A549 treated with dexamethasone at 1 μM for 4 hours (cell line): ENCODE measurements at places on chromosomes 2 and 18. TPM values are rescaled to one million over a fixed set of nuclear protein-coding genes. Genes with fewer than 3 reads are reported as not detected.

DPP4 gene
- total RNA-seq = 0.98 to 1.4 TPM (median 1.2 TPM) in 5 replicates

ANKRD29 gene
- 11.8 to 20.6 TPM (median 17.8 TPM) in 5 replicates for total RNA-seq

SULT1C4 gene
- total RNA-seq = not detected in 5 replicates

MYOM1 gene
- total RNA-seq = 0.07 to 0.30 TPM (median 0.25 TPM) in 5 replicates

GPR45 gene
- not detected in 5 replicates for total RNA-seq

GLI2 gene
- total RNA-seq = 15.0 to 31.4 TPM (median 28.8 TPM) in 5 replicates

GALNT5 gene
- total RNA-seq = 2.0 to 2.4 TPM (median 2.1 TPM) in 5 replicates

EPB41L3 gene
- 0.17 to 0.41 TPM (median 0.19 TPM) in 5 replicates for total RNA-seq

PLB1 gene
- total RNA-seq = 1.1 to 3.1 TPM (median 2.6 TPM) in 5 replicates

SDC1 gene
- 144 to 235 TPM (median 219 TPM) in 5 replicates for total RNA-seq

GAL3ST2 gene
- 0.15 to 0.27 TPM (median 0.25 TPM) in 5 replicates for total RNA-seq

HRH4 gene
- total RNA-seq = not detected in 5 replicates
